ENCODE measurements at places on chromosomes 7 and 10. TPM values are rescaled to one million over a fixed set of nuclear protein-coding genes. Genes with fewer than 3 reads are reported as not detected.
A peak's percentile ranks its signal among the peaks of the same experiment; 100 is the strongest.

Gene PDE1C
- total RNA-seq = 0.53 TPM

Gene SPDYE1
- not detected for total RNA-seq

Gene MOGAT3
- not detected for total RNA-seq

Gene GIMAP2
- total RNA-seq = 3.4 TPM

GRCh38 chr10:105681051-105681450 is 1040.0 kb downstream of the SORCS3 start:
- DNase-seq = peak; percentile 20

DNA sequence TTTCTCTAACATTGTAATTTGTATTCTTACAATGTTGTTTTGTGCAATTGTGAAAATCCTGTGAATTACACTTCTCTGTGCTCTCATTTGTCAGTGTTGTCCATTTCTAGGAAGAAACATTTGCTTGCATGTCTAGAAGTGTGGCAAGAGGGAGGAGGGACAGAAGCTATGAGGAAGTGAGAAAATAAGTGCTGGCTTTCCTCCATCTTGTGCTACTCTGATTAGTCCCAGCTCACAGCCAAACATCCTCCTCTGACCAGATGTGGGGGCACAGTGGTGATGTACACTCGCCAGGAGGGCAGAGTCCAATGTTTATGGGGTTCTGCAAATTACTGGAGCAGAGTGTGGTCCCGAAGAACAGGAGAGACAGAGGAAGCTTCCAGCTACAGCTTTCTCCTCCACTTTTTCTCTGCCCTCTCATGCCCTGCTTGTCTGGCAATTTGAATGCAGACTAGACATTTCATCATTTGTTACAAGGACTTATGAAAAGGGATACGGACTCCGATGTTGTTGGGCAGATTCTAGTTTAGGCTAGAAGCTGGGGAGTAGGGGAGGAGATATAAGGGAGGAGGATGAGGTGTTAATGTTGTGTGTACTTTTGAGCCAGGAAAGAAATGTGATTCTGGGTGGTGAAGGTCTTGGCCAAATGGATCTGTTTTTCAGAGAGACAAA is 131.0 kb upstream of the C1GALT1 start:
- no peak for DNase-seq

GRCh38 chr10:14837003-14837756 is 657 bp downstream of the CDNF start:
- no peak for DNase-seq

GRCh38 chr10:110352930-110353243 is 48.2 kb upstream of the SMNDC1 start:
- DNase-seq = no peak
